RCC 7860 (cell line): ENCODE measurements at places on chromosomes 5 and 9.
A peak's percentile ranks its signal among the peaks of the same experiment; 100 is the strongest.

DNA sequence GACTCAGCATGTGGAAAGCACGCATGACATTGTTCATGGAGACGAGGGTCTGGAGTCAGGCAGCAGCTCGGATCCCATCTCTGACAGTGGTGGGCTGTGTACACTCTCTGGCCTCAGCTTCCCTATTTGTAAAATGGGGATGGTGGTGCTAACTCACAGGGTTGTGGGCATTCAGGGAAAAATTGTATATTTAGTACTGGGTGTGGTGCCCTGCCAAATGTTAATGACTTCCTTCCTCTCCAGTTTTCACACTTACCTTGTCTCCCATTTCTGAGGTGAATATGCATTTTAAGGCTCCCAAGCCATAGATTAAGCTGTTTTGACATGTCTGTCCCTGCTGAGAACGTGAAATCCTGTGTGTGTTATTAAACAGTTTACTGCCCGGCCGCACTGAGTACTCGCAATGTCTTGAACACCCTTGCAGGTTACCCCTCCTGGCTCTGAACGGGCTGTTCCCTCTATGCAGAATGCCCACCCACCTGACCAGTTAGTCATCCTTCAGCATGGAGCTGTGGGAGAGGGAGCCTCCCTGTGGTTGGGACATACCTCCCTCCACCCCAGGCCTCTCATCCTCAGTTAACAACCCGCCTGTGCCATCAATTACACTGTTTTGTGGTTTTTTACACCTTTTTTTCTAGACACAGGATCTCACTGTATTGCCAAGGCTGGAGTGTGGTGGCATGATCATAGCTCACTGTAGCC lies 25.8 kb downstream of the TJP2 start:
- DNase-seq, result peak; percentile 24

GRCh38 chr5:39253196-39253595 lies 33.8 kb upstream of the FYB1 start:
- DNase-seq, result no peak

GRCh38 chr9:137222190-137223077 lies at the start of gene RNF208:
Gene RNF208 (minus strand): TSS chr9:137222240. CDS start chr9:137221212, 1,028 bp downstream.
- DNase-seq, result no peak

DNA sequence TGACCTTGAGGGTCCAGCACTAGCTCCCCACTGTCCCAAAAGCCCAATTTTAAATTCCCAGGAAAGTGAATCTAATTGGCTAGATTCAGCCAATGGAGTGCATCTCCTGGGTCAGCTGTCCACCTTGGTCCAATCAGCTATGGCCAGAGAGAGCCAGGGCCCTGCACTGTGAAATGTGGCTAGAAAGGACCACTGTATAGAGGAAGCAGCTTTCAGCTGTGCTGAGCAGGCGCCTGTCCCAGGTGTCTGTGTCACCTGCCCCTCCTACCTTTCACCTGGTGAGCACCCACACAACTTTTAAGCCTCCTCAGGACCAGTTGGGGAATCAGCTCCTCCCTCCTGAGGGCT lies 186.2 kb downstream of the DRD1 start:
- DNase-seq, result no peak

DNA sequence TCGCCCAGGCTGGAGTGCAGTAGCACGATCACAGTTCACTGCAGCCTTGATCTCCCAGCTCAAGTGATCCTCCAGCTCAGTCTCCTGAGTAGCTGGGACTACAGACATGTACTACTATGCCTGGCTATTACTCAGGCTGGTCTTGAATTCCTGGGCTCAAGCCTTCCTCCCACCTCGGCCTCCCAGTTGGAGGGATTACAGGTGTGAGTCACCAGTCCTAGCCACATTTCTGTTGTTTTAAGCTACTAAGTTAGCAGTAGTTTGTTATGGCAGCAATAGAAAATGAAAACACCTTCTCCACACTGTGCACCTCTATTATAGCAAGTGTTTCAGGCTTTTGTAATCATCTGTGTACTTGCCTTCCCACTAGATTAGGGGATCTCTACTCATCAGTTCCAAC lies 588.9 kb upstream of the TLE4 start:
- DNase-seq, result peak; percentile 96

DNA sequence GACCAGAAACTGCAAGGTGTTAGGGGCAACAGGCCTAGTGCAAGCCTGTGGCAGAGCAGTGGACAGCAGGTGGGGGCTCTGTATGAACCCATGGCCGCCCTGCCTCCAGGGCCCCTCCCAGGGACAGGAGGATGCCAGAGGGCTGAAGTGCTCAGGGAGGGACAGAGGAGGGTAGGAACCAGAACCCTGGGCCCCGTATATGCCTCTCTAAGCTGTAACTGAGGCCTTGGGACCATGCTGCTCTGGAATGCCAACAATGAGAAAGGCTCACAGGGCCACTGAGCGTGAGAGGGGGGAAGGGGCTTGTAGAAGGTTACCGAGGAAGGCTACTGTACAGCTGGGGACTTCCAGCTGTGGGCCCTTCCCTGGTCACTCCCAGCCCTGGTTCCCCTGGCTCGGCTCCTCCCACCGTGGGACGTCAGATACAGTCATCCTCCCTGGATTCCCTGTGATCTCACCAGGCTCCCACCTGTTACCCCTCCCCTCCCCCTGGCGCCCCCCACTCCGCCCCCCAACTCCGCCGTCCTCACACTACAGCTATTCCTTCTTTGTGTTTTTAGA lies 21.1 kb downstream of the AQP7 start:
- DNase-seq, result no peak

GRCh38 chr5:34833090-34833489 lies 5.9 kb upstream of the TTC23L start:
- no peak for DNase-seq

GRCh38 chr5:164332349-164333196 lies 827.2 kb downstream of the MAT2B start:
- no peak for DNase-seq

- DNase-seq, result no peak
Observed at GRCh38 chr5:57844410-57844809, 361.8 kb upstream of the ACTBL2 start.

DNA sequence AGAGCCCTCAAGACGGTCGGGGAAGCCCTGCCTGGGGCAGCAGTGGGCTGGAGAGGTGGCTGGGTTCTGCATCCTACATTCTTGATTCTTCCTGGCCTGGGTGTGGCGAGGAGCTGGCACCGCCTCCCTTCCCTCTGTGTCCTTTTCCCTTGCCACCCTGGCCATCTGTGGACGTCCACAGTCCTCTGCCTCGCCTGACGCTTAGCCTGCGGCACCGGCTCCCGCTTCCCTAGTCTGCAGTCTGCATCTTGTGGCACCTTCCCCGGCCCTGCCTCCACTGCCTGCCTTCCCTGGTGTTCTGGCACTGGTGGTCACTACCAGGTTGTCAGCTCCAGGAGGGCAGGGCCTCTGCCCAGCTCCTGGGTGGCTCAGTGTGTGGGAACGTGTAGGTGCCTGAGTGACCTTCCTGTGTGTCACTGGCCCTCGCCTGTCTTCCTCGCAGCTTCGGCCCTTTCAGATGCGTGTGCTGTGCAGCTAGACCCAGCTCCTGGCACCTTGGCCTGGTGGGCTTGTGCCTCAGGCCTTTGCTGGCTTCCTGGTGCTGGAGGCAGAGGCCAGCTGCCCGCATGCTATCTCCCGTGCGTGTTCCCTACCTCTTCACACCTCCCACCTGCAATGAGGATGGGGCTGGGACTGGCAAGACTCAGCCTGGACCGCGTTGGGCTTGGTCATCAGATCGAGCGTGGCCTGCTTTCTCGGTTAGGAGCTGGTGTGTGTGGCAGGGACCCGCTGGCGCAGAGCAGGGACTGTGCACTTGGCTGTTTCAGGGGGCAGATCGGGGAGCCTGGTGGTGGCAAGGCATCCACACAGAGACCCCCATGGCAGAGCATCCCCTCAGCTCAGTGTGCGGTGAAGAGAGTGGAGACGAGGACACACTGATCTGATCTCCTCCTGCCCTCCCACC lies 20.9 kb downstream of the TRAF2 start:
- no peak for DNase-seq

DNA sequence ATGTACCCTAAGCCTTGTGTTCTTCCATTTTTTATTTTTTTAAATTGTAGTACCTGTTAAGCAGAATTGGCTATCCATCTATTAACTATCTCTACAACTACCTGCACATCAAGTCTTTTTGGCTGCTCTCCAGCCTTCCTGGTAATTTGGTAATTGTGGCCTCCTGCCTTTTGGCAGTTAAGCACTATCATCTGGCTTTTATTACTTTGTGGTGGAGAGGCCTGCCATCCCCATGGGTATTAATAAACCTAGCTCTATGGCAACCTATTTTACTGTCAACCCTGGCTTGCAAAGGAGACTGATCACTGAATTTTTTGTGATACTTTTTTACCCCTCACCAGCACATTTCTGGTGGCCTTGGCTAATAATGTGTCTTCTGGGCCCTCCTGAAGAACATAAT lies 20.5 kb downstream of the SELENOP start:
- no peak for DNase-seq

DNA sequence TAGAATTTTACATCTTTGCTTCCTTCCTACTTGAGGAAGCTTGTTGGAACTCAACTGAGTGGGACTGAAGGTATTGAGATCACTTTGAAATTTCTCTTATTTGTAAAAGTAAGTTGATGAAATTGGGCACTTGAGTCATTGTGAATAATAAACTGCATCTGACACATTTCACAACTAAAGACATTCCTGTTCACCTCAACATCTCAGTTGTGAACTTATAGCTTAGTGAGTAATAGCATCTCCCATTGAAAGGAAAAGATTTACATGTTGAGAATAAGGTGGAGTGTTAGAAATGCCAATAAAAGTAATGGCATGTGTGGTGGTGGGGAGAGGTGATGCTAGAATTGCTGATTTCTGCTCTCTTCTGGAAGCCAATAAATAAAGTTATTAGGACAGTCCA lies 145.0 kb downstream of the SLC24A2 start:
- DNase-seq, result no peak

GRCh38 chr5:128774605-128775004 lies 190.7 kb upstream of the SLC27A6 start:
- DNase-seq, result peak; percentile 23

GRCh38 chr9:34927061-34927460 lies 31.0 kb upstream of the PHF24 start:
- DNase-seq, result no peak

DNA sequence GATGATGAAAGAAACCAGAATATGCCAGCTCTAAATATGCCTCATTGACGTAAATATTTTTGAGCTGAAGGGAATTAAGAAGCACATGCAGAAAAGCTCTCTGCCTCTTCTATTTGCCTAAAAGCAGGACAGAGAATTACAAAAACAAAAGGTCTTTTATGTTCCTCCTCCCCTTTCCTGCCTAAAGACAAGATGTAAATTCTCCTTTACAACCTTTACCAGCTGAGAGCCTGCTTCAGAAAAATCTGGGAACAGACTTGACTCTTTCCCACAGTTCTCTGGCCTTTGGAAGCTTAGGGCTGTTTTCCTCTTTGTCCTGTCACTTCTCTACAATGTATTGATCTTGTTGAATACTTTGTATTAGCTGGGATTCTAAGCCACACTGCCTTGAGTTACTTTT lies 199.7 kb downstream of the TMC1 start:
- no peak for DNase-seq

GRCh38 chr5:116930616-116931015 lies 356.0 kb upstream of the SEMA6A start:
- no peak for DNase-seq

- DNase-seq, result no peak
Observed at GRCh38 chr5:3828761-3829160, 233.1 kb downstream of the IRX1 start.

GRCh38 chr9:131721076-131721475 lies 18.8 kb downstream of the RAPGEF1 start:
- no peak for DNase-seq

DNA sequence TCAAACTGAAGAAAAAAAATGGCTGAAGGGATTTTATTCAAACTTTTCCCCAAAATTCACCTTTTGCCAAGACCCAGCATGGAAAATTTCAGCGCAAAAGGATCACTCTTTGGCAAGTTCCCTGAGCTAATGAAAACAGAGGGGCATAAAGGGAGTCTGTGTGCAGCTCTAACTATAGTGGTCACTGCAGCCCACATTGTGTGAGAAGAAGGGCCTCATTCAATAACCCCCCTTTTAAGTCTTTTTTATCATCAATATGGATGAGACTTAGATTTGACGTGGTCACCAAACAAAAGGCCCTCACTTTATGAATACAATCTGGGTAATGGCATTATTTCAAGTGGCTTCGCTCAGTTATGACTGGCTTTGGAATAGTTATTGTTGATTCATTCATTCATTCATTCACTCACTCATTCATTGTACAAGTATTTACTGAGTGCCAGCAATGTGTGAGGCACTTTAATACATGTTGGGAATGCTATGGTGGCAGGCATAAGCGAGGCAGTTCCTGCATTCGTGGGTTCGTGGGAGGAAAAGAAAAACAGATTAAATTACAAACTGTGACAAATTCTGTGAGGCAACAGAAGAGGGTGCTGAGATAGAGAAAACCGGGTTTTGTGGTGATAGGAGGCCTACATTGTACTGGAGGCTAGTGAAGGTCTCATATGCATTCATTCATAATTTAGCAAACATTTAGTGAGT lies 145.7 kb upstream of the KLF4 start:
- DNase-seq, result no peak

DNA sequence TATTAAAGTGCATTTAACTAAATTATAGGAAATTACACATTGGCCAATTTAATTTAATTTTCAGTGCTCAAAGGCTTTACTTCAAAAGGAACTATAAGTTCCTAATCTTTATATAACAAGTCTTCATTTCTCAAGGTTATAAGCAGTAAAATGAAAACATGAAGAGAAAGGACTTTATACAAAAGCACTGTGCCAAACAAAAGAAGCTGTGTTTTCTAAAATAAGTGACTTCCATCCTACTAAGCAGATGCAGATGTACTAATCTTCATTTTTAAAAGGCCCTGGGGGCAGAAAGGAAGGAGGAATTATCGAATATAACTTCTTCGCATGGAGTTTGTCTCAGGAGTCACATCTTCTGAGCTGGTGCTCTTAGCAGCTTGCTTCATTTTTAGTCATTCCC lies 81.4 kb downstream of the SHC3 start:
- no peak for DNase-seq

- DNase-seq, result no peak
Observed at GRCh38 chr9:27586304-27586703, 13.0 kb upstream of the C9orf72 start.

DNA sequence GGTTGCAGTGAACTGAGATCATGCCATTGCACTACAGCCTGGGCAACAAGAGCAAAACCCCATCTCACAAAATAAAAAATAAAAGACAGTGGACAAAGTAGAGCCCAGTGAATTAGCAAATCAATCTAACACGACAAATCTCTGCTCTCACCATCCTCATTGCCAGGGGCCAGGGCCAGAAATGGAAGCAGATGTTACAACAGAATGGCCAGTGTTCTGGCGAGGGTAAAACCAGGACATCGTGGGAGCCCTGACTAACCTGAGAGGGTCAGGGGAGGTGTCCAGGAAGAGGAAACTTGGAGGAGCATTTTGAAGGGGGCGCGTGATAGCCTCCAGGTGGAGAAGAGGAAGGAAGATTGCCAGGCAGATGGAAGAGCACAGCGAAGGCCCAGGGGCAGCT lies 58.4 kb downstream of the NEURL1B start:
- DNase-seq, result no peak
